Activated naive CD8-positive, alpha-beta T cell treated with anti-CD3 and anti-CD28 coated beads, Interleukin-2, amount 10 ng/mL, durations not matched to agents 7 days and 5 days (primary cell): ENCODE measurements at places on chromosomes 2 and 18.

DNA sequence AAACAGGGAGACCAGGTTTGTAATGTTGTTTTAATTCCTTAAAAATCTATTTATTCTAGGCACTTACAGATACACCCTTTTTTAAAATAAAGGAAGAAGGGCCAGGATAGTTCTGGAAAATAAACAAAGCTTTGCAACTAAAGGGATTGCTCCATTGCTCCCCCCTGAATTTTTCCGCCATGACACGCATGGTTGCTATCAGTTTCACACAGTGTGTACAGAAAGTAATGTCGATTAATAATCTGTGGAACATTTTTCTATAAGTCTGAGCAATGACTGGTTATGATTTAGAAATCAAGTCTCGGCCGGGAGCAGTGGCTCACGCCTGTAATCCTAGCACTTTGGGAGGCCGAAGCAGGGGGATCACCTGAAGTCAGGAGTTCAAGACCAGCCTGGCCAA lies 90.8 kb downstream of the GAREM1 start:
- no peaks in the 10 kb centered on the region for H3K36me3 ChIP-seq
- no peak overlapping the region for H3K27ac ChIP-seq
- no peak overlapping the region for H3K4me3 ChIP-seq

- H3K27ac ChIP-seq, result no peak overlapping the region
- no peak overlapping the region for H3K4me3 ChIP-seq
- no peaks in the 10 kb centered on the region for H3K27me3 ChIP-seq
- no peaks in the 10 kb centered on the region for H3K36me3 ChIP-seq
Observed at GRCh38 chr2:129274918-129275317, 704.5 kb upstream of the RAB6C start.

DNA sequence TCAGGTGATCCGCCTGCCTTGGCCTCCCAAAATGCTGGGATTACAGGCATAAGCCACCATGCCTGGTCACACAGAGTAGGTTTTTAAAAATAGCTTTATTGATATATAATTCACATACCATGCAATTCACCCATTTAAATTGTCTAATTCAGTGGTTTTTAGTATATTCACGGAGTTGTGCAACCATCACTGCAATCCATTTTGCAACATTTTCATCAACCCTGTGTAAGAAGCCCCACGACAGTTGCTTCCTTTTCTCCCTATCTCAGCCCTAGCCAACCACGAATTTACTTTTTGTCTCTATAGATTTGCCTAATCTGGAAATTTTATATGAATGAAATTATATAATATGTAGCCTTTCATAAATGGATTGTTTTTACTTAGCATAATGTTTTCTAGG lies 266.4 kb downstream of the NAPG start:
- H3K27ac ChIP-seq, result no peak overlapping the region
- H3K27me3 ChIP-seq, result peaks cover 24% of the 10 kb centered on the region
- peaks cover 3% of the 10 kb centered on the region for H3K4me1 ChIP-seq
- no peak for DNase-seq
- H3K36me3 ChIP-seq, result no peaks in the 10 kb centered on the region
- H3K4me3 ChIP-seq, result no peak overlapping the region

- H3K4me3 ChIP-seq, result no peak overlapping the region
- H3K36me3 ChIP-seq, result no peaks in the 10 kb centered on the region
- no peak for DNase-seq
- no peak overlapping the region for H3K27ac ChIP-seq
- peaks cover 1% of the 10 kb centered on the region for H3K4me1 ChIP-seq
Observed at GRCh38 chr2:20015482-20016083, 3.1 kb upstream of the MATN3 start.

DNA sequence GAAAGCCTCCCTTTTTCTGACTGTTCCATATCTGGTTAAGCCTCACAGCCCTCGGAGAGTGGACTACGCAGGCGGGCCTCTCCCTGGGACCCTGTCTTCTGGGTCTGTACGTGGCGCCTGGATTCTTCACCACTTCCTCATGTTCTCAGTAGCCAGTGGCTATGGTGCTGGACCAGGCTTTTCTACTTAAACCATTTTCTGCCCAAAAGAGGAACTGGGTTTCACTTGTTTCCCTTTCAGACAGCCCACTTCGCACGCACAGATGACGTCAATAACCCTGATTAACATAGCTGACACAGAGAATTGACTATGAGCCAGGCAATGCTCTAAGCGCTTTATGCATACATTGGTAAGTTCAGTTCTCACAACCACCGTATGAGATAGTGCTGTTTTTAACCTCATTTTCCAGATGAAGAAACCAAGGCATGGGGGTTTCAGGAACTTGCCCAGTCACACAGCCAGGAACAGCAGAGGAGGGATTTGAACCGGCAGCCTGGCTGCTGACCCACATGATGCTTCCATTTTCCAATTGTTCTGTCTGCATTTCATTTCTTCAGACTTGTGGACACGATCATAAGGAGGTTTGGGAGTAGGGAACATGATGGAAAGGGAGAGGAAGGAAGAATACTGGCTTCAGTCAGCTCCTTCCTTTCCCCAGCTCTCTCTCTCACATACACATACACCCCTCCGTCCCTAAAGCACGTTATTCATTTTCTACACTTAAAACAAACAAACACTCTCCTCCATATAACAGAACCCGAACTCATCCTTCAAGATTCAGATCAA lies 41.7 kb downstream of the MYOM1 start:
- peaks cover 4% of the 10 kb centered on the region for H3K4me1 ChIP-seq
- no peak overlapping the region for H3K4me3 ChIP-seq
- H3K27me3 ChIP-seq, result peaks cover 2% of the 10 kb centered on the region
- peak overlapping the region; percentile 44 for H3K27ac ChIP-seq
- H3K36me3 ChIP-seq, result no peaks in the 10 kb centered on the region

- H3K36me3 ChIP-seq, result peaks cover 27% of the 10 kb centered on the region
- H3K4me3 ChIP-seq, result no peak overlapping the region
- H3K4me1 ChIP-seq, result peaks cover 24% of the 10 kb centered on the region
- no peak overlapping the region for H3K27ac ChIP-seq
- no peaks in the 10 kb centered on the region for H3K27me3 ChIP-seq
- no peak for DNase-seq
Observed at GRCh38 chr2:168171059-168171762, 76.2 kb downstream of the STK39 start.
